ENCODE measurements at places on chromosomes 7 and 10. TPM values are rescaled to one million over a fixed set of nuclear protein-coding genes. Genes with fewer than 3 reads are reported as not detected.

Gene ABCC2
- 154 TPM for total RNA-seq

Gene DDC
- total RNA-seq: 0.96 TPM

Gene IDI2
- total RNA-seq: not detected

Gene HOXA9
- 0.68 TPM for total RNA-seq

Gene UCMA
- total RNA-seq: not detected

Gene CTAGE4
- total RNA-seq: not detected

Gene TFEC
- total RNA-seq: not detected

Gene LIMK1
- 37.5 TPM for total RNA-seq

Gene HGF
- total RNA-seq: not detected
